ENCODE measurements at places on chromosomes 13 and 19. TPM values are rescaled to one million over a fixed set of nuclear protein-coding genes. Genes with fewer than 3 reads are reported as not detected.

- peaks cover 23% of the 10 kb centered on the region for H3K27me3 ChIP-seq
- DNase-seq = no peak
- no peaks in the 10 kb centered on the region for H3K4me1 ChIP-seq
- no peaks in the 10 kb centered on the region for H3K36me3 ChIP-seq
- no peak overlapping the region for H3K27ac ChIP-seq
- no peak overlapping the region for H3K4me3 ChIP-seq
These were observed 17.6 kb upstream of the CASP14 start for GRCh38 chr19:15031675-15032074.

- no peak for DNase-seq
- H3K4me1 ChIP-seq = peaks cover 7% of the 10 kb centered on the region
- H3K27ac ChIP-seq = no peak overlapping the region
- no peak overlapping the region for H3K4me3 ChIP-seq
- H3K27me3 ChIP-seq = no peaks in the 10 kb centered on the region
These were observed 11.7 kb downstream of the GNA11 start for GRCh38 chr19:3105641-3106508.

- H3K27ac ChIP-seq = no peak overlapping the region
- H3K27me3 ChIP-seq = no peaks in the 10 kb centered on the region
- H3K36me3 ChIP-seq = no peaks in the 10 kb centered on the region
These were observed 1.4 kb downstream of the KASH5 start for GRCh38 chr19:49389406-49389805.

Gene ZDHHC20
- 110 TPM for total RNA-seq

DNA sequence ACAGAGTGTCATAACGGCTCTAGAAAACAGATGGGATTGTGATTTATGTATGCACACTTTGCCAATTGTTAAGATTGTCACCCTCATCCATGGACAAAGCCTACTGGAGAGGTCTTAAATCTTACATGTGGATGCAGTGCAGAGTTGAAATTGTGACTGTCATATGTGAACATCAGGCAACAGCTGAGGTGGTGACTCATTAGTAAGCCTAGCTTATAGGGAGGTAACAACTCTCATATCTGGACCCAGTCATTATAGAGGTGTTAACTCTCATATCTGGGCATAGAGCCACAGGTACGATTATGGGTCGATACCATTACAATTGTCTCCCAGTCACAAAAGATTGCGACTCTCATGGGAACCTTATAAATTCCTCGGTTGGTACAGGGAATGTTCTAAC lies 29.8 kb upstream of the ZNF254 start:
- H3K4me1 ChIP-seq = no peaks in the 10 kb centered on the region
- no peaks in the 10 kb centered on the region for H3K27me3 ChIP-seq
- DNase-seq = no peak
- H3K4me3 ChIP-seq = no peak overlapping the region
